ENCODE measurements at places on chromosomes 2 and 18.

GRCh38 chr2:155846259-155846658 lies 486.3 kb downstream of the NR4A2 start:
- no peak for DNase-seq

GRCh38 chr2:170206246-170206645 lies 28.3 kb downstream of the MYO3B start:
- DNase-seq, result no peak

- no peak for DNase-seq
These were observed 76.3 kb upstream of the DAPL1 start for GRCh38 chr2:158718851-158719250.

GRCh38 chr2:149741646-149742045 lies 154.1 kb upstream of the MMADHC start:
- no peak for DNase-seq

DNA sequence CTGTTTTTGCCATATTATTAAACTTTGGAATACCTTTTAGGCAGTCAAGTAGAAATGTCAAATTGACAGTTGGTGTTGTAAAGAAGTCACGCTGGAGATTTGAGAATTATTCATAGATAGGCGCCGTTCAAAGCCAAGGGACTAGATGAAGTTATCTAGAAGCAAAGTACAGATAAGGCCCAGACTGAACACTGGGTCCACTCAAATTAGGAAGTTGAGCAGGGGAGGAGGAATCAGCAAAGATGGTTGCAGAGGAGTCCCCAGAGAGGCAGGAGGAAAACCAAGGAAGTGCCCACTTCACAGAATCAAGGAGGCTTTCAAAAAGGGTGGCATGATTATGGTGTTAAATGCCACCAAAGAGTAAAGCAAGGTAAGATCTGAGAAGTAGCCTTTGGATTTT lies 9.6 kb upstream of the ALS2 start:
- no peak for DNase-seq
